ENCODE measurements at places on chromosomes 3 and 15.

DNA sequence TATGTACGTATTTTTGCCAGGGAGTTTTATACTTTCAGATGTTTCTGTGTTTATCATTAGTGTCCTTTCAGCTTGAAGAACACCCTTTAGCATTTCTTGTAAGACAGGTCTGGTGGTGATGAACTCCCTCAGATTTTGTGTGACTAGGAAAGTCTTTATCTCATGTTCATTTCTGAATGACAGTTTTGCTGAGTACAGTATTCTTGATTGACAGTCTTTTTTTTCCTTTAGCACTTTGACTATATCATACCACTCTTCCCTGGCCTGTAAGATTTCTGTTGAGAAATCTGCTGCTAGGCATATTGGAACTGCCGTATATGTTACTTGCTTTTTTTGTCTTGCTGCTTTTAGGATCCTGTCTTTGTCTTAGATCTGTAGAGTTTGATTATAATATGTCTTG, 5.8 kb downstream of the LNP1 start:
- DNase-seq: no peak

- no peak for DNase-seq
Observed at GRCh38 chr15:44096596-44096995, 98.5 kb downstream of the FRMD5 start.

GRCh38 chr3:50572158-50572557, 2.8 kb downstream of the HEMK1 start:
- DNase-seq: peak; percentile 66

GRCh38 chr15:62900071-62900802, 142.3 kb upstream of the TPM1 start:
- DNase-seq: no peak

DNA sequence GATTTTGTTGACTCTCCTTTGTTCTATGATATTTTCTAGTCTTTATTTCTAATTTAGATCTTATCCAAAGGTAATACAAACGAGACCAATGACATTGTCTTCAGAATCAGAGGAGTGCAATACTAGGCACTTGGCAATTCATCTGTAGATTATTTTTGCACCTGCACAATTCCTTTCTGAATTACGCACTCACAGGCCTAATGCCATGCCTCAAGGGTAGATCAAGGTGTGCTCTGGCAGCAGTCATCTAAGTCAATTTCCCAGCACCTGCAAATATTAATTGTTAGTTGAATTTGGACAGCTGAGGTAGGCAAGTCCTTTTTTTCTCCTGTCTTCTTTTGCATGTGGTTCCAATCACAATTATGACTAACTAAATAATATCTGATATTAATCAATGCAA, 653.2 kb downstream of the ROBO2 start:
- no peak for DNase-seq

DNA sequence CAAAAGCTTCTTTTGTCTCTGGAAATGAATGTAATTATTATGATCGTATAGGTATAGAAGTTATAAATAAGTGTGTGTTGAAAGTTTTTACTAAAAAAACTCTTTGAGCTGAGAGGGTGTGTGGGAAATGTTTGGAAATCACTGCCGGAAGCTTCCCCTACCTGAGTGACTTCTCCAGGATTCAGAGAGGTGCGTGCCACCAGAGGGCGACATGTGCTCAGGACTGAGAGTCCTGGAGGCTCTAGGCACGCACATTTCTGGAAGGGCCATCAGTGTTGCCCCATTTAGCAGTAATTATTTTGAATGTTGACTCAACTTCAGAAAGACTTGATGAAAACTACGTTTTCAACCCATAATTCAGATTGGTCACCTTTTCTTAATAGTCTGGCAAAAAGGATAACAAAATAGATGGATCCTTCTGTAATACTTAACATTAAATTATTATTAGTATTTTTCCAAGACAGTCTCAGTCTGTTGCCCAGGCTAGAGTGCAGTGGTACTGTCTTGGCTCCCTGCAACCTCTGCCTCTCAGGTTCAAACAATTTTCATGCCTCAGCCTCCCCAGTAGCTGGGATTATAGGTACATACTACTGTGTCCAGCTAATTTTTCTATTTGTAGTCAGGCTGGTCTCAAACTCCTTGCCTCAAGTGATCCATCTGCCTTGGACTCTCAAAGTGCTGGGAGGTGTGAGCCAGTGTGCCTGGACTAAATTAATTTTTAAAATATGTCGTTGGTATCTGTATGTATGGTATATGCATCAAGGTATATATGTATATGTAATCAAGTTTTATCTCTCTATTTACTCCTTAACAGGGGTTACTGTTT, 34.5 kb downstream of the GPR171 start:
- peak; percentile 39 for DNase-seq

DNA sequence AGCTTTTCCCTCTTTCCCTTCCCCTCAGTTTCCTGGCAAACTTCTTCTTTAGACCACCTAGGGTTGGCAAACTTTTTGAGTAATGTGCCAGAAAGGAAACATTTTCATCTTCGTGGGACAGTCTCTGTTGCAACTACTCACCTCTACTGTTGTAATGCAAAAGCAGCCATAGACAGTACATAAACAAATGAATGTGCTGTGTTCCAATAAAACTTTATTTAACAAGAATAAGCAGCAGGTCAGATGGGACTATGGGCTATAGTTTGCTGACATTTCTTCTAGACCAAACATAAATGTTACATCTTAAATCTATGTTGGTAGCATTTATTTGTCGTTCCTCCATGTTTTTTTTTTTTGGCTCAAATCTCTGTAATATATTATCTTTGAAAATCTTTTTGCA, 552.4 kb downstream of the EDEM1 start:
- DNase-seq: no peak

DNA sequence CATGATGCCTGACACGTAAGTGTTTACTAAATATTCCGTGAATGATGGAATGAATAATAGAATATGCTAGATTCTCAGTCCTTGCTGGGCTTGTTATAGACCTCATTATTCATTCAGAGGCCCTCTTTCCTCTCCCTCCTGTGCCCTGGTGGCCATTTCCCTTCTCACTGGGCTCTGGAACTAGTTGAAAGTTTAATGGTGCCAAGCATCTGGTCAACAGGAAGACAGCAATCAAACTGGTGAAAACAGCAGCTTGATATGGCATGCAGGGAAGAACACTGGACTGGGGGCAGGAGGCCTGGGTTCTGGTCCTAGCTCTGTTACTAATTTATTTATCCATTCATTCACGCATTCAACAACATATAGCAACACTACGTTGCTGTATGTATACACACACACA, 3.7 kb upstream of the APOD start:
- DNase-seq: no peak

- no peak for DNase-seq
Observed at GRCh38 chr3:58175187-58175436, 35.7 kb downstream of the DNASE1L3 start.

DNA sequence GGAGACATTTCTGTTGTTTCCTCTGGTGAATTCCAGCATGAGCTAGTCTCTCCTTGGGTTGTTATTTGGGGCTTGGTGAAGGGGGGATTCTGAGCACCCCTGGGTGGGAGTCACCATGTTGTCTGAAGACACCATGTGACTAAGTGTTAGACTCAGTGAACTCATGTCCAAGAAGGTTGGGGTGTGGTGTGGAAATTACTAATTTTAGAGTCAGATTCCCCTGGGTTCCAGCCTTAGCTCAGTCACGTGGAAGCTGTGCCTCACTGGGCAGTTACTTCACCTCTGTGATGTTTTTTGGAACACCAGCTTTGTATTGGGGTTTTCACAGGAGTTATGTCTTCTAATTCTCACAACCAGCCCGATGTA, 171.5 kb downstream of the RPLP1 start:
- DNase-seq: no peak

DNA sequence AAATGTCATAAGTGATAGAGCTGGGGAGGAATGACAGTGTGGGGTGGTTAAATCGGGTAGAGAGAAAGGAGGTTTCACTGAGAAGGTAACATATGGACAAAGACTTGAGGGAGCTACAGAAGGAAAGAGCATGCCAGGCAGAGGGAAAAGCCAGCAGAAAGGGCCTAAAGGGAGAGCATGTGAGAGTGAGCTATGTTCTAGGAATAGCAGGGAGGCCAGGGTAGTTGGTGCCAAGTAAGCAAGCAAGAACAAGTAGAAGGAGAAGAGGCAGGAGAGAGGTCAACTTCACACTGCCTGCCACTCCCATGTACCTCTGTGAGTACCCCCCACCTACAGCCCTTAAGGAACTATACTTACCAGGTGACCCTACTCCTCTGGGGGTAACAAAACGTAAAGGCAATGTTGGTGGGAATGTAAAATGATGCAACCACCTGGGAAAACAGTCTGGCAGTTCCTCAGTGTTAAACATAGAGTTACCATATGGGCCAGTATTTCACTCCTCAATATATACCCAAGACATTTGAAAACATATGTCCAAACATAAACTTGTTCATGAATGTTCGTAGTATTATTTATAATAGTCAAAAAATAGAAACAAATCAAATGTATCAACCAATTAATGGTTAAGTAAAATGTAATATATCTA, 67.6 kb downstream of the SFMBT1 start:
- no peak for DNase-seq

DNA sequence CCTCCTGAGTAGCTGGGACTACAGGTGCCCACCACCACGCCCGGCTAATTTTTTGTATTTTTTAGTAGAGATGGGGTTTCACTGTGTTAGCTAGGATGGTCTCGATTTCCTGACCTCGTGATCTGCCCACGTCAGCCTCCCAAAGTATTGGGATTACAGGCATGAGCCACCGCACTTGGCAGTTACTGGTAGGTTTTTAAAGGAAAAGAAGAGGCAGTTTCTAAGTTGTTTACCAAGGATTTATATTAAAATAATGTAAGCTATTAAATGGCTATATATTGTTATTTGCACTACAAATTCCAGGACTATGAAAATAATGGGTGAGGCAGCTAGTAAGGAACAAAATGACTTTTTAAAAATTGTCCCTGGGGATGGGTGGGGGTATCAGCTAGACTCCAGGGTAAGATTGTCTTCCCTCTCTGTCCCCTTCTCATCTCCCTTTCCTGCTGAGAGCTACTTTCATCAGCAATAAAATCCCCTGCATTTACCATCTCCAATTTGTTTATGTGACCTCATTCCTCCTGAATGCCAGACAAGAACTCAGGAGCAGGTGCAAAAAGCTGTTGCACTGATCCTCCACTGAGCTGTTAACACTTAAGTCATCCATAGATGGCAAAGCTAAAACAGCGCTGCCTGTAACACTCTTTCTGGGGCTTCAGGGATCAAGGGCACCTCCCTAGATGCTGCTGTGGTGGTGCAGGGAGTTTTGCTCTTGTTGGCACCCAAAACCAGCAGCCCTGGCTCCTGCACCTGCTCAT, 165.2 kb downstream of the ZPLD1 start:
- DNase-seq: no peak

DNA sequence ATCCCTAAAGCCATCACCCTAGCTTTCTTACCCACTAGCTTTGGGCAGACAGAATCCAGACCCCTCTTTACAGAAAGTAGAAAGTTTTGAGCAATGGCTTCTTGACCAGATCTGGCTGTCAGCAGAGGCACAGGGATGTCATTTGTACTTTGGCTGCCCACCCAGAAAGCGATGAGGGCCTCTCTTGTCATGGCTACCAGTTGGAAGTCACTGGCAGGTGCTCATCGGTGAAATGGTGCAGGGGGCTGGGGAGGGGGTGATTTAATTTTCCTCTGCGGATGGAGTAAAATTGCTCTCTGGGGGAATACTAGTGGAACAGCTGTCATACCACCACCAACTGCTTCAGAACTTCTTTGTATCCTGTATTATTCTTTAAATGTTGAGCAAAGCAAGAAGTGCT, 393.7 kb downstream of the LSAMP start:
- DNase-seq: no peak

DNA sequence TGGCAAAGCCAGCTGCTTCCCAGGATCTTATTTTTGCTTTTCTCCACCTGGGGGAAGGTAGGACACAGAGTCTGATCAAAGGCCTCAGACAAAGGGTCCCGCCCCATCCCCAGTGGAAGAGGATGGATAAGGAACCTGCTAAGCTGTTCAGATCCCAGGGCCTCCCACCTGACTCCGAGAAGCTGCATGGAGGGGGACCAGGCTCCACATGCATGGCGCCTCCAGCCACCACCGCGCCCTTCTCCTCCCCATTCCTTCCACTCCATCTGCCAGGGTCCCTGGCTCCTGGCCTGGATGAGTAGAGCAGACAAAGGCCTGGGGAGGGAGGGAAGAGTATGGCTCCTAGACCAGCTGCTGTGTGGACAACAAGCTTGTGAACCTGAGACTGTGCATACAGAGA, 20.0 kb upstream of the CRABP1 start:
- DNase-seq: no peak

GRCh38 chr15:25022233-25022632, 67.4 kb downstream of the SNRPN start:
- DNase-seq: no peak

GRCh38 chr3:147418808-147419701, 9.9 kb downstream of the ZIC1 start:
- no peak for DNase-seq

DNA sequence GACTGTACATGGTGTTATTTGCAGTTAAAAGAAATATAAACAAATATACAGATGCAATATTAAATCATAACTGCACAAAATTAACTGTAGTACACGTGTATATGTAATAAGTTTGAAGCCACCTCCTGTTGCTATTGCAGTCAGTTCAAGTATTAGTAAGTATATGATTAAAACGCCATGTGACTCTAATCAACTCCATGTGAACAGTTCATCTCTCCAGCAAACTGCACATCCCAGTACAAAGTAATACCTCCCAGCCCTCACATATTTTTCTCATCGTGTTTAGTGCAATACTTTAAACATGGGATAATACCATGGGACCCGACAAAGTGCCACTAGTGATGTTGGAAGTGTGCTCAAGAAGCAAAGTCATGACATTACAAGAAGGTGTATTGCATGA, 34.6 kb downstream of the PDCD10 start:
- no peak for DNase-seq

- no peak for DNase-seq
Observed at GRCh38 chr3:128506754-128507153, 13.8 kb upstream of the GATA2 start.

DNA sequence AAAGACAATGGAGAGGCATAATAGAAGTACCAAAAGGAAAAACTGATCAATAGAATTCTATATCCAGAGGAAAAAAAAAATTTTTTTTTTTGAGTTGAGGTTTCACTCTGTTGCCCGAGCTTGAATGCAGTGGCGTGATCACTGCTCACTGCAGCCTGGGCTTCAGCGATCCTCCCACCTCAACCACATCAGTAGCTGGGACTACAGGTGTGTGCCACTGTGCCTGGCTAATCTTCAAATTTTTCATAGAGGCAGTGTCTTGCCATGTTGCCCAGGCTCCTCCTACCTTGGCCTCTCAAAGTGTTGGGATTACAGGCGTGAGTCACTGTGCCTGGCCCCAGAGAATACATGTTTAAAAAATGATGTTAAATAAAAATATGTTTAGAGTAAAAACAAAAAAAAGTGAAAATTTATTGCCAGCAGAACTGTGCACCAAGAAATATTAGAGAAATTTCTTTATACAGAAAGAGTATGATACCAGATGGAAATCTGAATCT, 154.3 kb upstream of the ZBTB20 start:
- no peak for DNase-seq

GRCh38 chr3:56467108-56467507, 1.2 kb downstream of the ERC2 start:
- peak; percentile 7 for DNase-seq

GRCh38 chr3:45781841-45782240, 14.5 kb downstream of the SLC6A20 start:
- DNase-seq: no peak

Measured in kidney capillary endothelial cell (primary cell).